ENCODE measurements at places on chromosomes 4 and X.

- no peak for DNase-seq
Measured at GRCh38 chr4:24639714-24640113, 55.4 kb upstream of the DHX15 start.

- DNase-seq: no peak
Measured at GRCh38 chrX:3440981-3441380, 94.5 kb upstream of the MXRA5 start.

GRCh38 chrX:35728481-35728880 lies 69.7 kb upstream of the MAGEB16 start:
- no peak for DNase-seq

- no peak for DNase-seq
Measured at GRCh38 chr4:101643186-101643837, 147.2 kb upstream of the BANK1 start.

DNA sequence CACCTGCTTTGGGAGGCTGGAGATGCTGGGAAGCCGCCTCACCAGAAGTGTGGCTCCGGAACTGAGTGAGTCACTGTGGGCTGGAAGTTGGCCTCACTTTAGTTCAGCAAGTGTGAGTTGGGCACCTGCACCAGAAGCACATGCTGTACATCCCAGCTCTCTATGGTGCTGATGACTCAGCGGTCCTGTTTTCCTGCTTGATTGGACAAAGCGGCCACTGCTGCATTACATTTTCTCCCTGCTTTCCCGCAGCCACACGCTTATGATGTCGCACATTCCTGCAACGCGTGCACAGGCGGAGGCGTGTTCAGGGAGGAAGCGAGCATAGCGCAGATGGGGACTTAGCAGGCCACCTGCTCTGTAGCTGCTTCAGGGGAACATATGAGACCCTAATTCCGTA lies 26.7 kb upstream of the CLDN34 start:
- no peak for DNase-seq

DNA sequence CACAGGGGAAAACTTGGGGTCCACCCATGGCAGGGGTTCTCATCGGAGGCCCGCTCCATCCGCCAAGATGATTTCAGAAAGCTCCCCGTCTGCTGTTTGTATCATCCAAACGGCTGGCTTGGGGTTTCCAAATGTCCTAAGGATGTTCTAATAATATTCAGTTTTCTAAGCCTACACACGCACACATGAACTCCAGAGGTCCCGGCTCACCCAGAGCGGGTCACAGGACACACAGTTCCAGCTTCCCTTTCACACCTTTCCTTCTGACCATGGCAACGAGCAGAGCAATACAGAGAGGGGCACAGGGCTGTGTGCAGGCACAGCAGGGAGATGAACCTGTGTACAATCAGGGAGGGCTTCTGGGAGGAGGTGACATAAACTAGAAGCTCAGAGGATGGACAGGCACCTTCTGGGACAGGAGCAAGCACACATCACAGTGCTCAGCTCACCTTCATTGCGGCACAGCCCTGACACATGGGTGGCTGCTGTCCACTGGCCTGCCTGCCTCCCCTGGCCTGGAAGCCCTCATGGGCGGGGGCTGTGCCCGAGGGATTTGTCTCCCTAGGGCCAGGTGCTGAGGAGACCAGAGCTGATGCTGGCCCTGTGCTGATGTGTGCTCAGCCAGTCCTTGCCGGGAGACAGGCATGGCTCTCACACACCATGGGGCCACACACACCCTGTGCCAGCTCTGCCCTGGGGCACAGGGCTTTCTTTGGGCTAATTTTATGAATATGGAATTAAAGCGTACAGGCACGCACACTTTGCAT lies 44.8 kb downstream of the ABLIM2 start:
- no peak for DNase-seq

GRCh38 chrX:41684138-41684537 lies 4.6 kb upstream of the GPR34 start:
- DNase-seq: no peak

- peak; percentile 23 for DNase-seq
Measured at GRCh38 chr4:2009651-2010233, 968 bp upstream of the NELFA start.

GRCh38 chrX:103309860-103310554 lies 783 bp downstream of the BEX2 start:
- DNase-seq: no peak

- no peak for DNase-seq
Measured at GRCh38 chrX:77776659-77777058, 9.4 kb downstream of the ATRX start.

DNA sequence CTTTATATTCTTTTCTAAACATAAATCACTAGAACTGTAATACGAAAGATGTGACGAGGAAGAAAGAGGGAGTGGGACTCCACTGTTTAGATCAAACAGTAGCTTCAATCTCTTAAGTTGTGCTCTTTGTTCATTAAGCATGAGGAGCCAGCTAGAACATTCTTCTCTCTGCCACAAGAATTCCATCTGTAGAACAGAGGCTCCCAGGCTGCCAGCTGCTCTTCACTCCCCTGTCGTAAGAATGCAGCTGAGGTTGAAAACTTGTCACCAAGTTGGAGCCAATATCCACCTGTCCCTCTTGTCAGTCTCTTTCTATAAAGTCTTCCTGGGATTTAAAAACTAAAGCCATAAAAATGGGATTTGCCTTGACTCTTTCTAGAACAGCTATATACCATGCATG lies 65.0 kb upstream of the SEC24B start:
- no peak for DNase-seq

DNA sequence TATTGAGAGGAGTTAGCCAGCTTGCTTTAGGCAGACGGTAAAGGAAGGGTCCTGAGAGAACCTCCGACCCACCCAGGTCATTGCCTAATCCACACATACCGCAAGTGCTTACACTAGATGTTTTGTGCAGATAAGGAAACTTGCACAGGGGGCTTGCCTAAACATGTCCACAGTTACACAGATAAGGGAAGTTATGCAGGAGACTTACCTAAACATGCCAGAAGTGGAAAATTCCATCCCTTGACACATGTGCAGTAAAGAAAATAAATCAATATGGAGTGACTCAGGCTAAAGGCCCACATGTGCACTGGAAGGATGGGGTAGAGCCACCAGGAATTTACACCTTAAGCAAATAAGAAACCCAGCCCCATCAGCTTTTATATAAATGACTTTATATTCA lies 232.8 kb upstream of the HDX start:
- no peak for DNase-seq

DNA sequence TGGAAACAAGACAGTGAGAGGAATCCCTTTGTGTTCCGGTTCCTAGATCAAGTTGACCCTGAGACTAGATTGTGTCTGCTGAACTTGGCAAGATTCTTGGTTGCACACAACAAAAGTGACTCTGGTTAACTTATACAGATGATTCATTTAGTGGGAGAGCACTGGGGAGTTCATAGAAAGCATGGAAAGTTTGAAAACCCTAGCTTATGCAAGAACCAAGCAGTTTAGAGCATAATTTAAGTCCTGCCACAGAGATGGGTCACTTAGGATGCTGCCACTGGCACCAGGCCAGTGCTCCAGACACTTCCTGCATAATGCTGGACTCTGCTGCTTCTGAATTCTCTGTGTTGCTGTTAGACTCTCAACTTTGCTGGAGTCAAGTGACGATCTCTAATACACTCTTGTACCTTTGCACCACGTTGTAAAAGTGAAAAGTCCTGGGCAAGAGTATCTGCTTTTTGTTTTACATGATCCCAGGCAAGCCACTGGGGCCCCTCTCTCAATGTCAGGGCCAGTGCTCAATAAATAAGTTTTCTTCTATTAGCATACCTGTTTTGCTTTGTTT lies 12.7 kb upstream of the DCUN1D4 start:
- no peak for DNase-seq

GRCh38 chrX:53323196-53323595 lies 41.8 kb upstream of the IQSEC2 start:
- no peak for DNase-seq

DNA sequence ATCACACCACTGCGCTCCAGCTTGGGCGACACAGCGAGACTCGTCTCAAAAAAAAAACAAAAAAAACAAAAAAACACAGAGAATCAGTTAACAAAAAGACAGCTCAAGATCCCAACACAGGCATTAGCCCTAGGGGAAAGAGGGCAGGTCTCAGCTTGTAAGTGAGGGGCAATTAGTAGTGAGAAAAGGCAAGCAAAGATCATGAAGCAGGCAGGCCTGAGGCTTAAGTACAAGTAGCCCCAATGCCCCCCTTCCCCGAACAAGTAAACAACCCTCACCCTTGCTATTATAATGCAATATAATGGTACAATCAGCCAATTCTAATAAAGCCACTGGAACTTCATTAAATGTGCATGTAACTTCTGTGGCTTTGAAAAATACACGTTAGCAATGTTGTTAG lies 17.0 kb downstream of the ADGRA3 start:
- no peak for DNase-seq

- DNase-seq: no peak
Measured at GRCh38 chr4:99825272-99825671, 8.6 kb downstream of the DAPP1 start.

DNA sequence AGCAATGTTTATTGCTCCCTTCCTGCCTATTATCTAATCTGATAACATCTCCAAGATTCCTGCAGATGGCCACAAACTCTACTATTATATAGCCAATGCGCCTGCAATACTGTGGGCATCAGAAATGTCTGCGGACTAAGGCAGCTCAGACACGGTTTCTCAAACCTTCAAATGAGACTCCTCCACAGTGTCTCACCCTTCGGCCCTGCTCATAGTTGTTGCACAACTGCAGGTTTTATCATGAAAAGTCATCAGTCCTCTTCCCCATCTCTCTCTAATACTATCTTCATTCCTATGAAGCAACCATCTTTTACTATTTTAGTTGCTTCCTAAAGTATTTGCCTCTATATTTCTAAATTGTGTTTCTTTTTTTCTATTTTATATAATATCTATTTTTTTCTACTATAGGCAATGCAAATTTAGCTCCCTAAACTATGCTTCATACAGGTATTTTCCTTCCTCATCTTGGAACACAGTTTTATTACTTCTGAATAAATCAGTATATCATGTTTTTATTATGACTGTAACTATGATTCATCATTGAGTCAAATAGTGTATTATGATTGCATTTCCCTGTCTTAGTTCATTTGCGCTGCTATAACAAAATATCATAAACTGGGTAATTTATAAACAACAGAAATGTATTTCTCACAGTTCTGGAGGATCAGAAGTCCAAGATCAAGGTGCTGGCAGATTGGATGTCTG lies 129.7 kb upstream of the EDNRA start:
- DNase-seq: no peak

DNA sequence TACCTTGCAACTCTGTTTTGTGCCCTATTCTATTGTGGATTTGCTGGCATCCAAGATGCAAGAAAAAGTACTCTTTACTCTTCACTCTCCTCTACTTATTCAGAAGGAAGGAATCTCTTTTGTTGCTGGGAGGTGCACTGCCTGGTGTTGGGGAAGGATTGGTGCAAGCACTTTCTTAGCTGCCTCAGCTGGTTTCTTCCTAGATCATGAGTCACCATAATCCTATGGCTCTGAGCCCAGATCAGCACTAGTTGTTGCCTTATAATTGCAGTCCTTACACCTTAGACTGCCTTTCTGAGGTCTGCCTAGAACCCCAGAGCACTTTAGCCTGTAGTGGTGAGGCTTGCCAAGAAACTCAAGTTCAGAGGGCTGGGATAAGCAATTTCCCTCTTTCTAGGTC lies 37.0 kb upstream of the CT83 start:
- no peak for DNase-seq

DNA sequence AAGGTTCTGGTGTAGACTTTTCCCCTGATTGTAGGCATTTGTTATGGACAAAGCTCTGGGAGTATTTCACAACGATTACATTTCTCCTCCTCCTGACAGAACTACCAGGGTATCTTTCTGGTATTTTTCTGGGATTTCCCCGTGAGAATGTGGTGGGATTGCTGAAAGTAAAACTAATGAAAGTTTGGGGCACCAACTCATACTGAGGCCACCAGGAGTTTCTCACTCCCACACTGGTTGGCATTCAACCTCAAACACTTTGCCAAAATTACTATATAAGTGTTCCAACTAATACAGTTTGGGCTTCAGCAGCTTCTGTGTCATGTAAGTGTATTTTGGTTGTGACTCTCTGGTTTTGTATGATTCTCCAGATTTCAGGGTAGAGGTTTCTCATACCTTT lies 855.1 kb downstream of the GLUD2 start:
- DNase-seq: no peak

DNA sequence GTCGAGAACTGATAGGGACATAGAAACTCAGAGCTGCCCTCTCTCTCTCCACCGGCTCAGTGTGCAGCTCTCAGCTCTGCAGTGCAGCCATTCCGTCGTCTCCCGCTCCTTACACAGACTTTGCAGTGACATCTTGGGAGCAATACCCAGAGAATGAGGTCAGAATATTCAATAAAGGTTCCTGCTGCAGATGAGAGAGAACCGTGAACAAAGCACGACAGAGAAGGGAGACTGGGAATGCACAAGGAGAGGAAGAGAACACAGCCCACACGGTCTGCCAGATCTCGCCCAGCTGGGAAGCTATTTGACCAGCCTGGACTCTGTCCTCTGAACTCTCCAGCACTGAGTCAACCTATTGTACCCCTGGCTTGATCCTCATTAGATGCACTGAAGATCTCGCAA lies 118.0 kb upstream of the PPARGC1A start:
- no peak for DNase-seq

DNA sequence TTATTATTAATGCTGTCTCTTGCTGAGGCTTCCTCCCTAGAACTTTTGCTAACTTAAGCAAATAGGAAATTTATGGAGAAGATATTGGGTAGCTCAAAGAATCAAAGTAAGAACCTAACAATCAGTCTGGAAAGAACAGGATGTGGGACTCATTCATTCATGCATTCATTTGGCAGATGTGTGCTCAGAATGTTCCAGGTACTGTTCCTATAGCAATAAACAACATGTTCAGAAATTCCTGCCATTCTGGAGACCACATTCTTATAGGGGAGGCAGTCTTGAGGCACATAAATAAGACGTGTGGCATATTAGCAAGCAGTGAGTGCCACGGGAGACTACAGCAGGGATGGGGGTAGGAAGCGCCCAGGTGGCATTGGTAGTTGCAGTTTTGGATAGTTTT lies 5.0 kb downstream of the GRK4 start:
- no peak for DNase-seq

DNA sequence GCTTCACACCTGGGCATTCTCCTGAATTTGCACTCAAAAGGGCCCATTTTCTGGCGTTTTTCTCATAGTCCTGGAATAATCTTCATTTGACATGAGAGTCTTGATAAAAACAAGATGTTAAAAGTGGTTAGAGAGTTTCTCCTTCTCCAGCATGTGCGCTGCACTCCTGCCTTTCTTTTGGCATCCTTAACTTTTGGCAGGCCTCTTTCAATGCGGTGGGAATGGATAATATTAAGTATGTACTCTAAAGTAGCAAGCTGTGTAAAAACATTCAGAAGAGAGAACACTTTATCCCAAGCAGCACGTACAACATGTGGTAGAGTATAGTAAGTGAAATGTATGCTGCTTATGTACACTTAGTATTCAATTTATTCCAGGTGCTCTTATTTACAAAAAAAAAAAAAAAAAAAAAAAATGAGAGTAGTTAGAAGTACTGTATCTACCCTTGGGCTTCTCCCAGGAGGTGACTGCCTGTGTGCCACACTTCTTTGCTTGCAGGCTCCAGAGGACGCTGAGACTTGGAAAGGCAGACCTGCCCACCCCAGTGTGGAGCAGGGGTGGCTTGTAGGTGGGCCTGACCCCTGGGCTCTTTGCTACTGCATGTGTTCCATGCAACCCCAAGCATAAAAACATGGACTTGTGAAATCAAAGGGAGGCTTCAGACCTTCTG lies 3.9 kb downstream of the FGF2 start:
- DNase-seq: no peak

- DNase-seq: no peak
Measured at GRCh38 chrX:45422216-45422925, 221.7 kb upstream of the DIPK2B start.

- DNase-seq: peak; percentile 47
Measured at GRCh38 chr4:113355550-113356371, 306.3 kb downstream of the ANK2 start.
